ENCODE measurements at places on chromosomes 2 and 18.

DNA sequence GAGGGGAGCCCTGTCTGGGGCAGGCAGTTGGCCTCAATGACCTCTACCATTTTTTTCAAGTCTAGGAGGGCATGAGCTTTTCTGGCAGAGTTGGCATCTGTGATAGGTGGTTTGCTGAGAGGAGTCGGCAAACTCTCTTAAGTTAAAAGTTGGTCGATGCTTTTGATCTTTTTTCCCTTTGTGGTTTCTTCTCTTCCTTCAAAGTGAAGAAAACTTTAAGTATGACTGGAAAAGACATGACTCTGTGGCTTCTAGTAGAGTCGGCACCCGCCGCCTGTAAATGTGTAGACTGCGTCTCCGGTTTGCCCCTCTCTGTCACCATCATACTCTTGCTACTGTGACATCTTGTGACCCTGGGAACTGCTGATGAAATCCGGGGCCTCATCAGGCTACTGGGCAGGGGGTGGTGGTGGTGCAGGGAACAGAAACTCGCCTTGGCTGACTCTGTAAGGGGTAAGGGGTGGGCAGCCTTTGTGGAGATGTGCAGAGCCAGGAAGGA is 21.1 kb downstream of the INPP5D start:
- no peak for DNase-seq

- peak; percentile 94 for DNase-seq
Observed at GRCh38 chr2:219687882-219688559, 60.6 kb downstream of the SLC4A3 start.

- peak; percentile 67 for DNase-seq
Observed at GRCh38 chr2:181467966-181468707, 11.0 kb downstream of the ITGA4 start.

- no peak for DNase-seq
Observed at GRCh38 chr2:28394331-28394877, 1.7 kb downstream of the FOSL2 start.

GRCh38 chr2:227373389-227373788 is 5.7 kb downstream of the TM4SF20 start:
- no peak for DNase-seq

GRCh38 chr18:74139888-74140287 is 7.7 kb downstream of the FBXO15 start:
- DNase-seq, result no peak

- no peak for DNase-seq
Observed at GRCh38 chr2:167475791-167476190, 587.5 kb downstream of the XIRP2 start.

DNA sequence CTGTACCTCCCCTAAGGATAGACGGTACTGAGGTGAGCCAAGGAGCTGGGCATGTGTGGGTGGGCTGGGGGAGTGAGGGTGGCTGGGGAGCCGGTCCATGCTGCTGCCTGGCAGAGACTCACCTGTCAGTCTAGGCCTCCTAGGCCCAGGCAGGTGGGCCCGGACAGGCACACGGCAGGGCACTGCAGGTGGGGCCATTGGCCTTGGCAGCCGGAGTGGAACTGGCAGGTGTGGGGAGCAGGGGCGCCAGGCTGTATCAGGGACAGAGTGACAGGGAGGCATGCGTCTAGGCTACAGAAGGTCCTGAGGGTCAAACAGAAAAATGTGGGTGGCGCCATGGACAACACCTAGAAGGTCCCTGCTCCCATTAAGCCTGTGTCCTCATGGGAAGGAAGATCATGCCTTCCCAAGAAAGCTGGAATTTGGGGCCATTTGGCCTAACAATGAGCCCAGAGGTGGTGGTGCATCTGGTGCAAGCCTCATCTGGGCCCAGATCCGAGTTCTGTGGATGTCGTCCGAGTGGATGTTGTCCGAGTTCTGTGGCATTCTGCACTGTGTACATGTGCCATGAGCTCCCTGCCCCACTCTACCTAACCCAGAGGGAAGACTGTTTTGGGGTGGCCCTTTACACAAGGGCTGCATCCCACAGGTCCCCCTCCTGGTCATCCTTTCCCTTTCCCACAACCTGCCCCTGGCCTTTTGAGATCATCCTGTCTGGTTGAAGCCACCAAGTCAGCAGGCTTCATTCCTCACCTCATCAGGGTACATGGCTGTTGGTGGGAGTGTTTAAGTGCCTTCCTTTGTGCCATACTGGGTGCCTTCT is 249.7 kb downstream of the GLI2 start:
- DNase-seq, result no peak

GRCh38 chr2:43495727-43496126 is 100.1 kb downstream of the THADA start:
- DNase-seq, result peak; percentile 83

DNA sequence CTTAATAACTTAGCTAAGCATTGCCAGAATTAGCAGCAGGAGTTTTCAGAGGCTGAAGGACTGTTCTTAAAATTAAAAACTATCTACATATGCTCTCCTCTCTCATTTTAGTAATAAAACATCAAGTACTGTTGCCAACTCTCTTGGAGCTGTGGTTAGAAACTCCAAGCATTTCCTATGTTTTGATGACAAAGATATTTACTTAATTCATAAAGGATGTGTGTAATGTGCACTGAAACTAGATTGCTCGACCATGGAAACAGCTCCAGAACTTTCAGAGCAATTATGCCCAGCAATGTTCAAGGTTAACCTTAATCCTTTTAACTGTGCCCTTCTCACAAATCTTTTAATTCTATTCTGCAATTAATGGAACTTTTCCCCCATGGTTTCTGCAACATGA is 8.4 kb downstream of the GRP start:
- no peak for DNase-seq

DNA sequence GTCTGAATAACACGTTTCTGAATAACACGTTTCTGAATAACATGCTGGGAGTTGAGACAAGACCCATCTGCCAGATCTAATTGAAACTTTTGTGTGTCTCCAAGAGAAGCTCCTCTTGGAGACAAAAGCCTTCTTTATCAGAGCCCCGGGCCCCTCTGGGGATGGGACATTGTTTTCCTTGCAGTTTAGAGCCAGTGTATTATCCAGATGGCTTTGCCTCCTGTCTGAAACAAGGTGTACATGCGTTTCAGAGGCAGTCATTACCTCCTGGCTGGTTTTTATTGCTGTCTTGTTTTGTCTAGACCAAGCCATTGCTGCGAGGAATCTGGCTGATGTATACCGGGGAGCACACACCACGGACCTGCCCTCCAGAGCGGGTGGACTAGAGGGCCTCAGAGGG is 7.8 kb downstream of the FOSL2 start:
- DNase-seq, result no peak

DNA sequence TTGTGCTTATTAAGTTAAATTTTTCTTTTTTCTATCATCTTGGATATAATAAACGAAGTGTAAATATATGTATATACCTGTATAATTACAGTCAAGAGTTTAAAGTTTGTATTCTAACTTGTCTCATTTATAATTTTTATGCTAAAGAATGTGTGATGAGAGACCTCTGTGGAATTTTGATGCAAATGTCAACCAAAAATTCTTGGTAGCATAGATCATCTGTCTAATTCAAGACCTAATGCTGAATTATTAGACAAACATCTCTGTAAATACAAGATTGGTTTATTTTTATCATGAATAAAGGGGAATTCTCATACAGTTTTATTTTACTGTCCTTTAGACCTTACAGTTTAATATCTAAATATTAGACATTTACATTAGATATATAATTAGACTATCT is 149.2 kb upstream of the VWC2L start:
- DNase-seq, result no peak

GRCh38 chr18:43159926-43160325 is 44.4 kb upstream of the RIT2 start:
- no peak for DNase-seq

- no peak for DNase-seq
Observed at GRCh38 chr18:10771053-10771709, 245.4 kb downstream of the NAPG start.

DNA sequence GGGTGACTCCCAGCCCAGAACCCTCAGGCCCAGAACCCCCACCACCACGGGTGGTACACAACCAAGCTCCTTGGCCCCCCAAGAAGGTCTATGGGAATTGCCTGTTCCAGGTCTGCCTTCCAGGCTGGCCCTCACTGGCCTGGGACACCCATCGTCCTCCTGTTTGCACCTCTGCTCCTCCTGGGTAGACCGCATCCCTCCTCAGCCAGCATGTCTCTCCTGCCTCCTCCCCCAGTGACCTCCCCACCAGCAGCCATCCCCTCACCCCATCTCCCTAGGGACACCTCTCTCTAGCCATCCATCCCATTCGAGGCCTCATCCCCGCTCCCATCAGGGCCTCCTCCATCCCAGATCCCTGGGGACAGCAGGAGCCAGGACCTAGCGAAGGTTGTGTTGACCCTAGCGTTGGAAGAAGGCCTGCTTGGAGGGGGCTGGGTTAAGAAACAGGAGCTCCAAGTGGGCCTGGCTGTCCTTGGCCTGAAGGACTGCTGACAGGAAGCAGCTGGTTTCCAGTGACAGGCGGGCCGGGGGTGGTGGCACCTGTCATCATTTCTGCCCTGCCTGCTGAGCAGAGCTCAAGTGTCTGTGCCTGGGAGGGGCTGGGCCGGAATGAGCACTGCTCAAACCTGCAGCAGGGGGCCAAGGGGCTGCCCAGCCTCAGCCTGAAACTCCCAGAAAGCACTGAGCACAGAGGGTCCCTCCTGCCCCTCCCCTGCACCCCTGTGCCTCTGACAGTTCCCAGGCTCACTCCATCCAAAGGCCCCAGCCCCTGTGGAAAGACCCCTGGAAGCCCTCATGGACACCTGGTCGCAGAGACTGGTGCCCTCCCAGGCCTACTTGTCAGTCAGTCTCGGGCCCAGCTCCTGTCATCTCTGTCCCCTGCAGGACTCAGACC is 96.0 kb upstream of the OTOS start:
- DNase-seq, result no peak

GRCh38 chr2:202429164-202429980 is 53.2 kb downstream of the BMPR2 start:
- no peak for DNase-seq

DNA sequence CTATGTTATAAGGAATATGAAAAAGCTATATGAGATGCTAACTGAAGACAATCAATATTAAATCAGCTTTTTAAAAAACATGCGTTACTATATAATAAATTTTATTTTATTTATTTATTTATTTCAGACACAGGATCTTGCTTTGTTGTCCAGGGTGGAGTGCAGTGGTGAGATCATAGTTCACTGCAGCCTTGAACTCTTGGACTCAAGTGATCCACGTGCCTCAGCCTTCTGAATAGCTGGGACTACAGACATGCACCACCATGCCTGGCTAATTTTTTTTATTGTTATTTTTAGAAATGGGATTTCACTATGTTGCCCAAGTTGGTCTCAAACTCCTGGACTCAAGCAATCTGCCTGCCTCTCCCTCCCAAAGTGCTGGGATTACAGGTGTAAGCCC is 89.4 kb downstream of the MYOM1 start:
- no peak for DNase-seq

DNA sequence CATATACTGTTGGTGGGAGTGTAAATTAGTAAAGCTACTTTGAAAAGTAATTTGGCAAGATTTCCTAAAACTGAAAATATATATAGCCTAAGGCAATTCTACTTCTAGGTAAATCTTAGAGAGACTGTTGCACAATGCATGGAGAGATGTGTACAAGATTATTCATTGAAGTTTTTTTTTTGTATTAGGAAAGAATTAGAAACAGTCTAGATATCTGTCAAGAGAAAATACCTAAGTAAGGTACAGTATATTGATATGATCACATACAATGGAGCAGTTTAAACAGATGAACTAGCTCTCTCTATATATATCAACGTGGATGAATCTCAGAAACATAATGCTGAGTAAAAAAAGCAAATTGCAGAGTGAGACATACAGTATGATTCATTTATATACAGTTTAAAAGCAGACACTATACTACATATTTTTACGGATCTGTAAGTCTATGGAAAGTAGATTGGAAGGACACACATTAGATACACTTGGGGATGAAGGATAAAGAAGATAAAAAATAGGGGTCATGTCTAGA is 59.3 kb upstream of the ACVR1 start:
- DNase-seq, result no peak

DNA sequence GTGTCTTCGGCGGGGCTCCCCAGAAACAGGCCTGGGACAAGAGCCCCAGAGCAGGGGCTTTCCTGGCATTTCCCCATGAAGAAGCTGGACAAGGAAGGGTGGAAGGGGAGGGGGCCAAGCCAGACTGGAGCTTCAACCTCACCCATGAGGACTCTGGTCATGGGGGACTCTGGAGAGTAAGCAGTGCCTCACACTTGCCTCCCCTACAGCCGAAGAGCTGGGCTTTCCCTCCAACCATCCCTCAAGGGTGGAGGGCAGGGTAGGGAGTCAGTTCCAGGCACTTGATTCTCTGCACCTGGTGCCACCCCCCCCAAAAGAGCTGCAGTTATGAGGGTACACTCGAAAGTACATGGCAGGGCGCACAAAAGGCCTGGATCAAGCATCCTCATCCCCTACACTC is 246.6 kb downstream of the TFCP2L1 start:
- no peak for DNase-seq

DNA sequence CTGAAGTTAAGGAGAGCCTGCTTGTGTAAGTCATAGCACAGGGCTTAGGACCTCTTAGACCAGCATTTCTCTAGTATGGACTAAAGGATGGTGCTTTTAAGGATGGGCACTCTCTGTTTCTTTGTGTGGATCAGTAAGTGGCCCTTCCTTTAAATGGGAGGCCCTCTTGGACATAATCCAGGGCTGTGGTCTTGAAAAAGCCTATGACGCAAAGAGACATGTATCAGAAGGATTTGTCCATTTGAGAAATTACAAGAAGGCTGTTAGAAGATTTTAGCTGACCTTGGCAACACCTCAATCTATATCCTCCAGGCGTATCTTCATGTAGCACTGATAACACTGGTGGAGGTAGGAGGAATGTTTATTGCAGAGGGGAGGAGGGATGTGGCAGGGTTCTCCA is 79.2 kb downstream of the PRPF40A start:
- DNase-seq, result no peak

GRCh38 chr2:102661846-102662245 is 42.5 kb downstream of the SLC9A2 start:
- peak; percentile 90 for DNase-seq

DNA sequence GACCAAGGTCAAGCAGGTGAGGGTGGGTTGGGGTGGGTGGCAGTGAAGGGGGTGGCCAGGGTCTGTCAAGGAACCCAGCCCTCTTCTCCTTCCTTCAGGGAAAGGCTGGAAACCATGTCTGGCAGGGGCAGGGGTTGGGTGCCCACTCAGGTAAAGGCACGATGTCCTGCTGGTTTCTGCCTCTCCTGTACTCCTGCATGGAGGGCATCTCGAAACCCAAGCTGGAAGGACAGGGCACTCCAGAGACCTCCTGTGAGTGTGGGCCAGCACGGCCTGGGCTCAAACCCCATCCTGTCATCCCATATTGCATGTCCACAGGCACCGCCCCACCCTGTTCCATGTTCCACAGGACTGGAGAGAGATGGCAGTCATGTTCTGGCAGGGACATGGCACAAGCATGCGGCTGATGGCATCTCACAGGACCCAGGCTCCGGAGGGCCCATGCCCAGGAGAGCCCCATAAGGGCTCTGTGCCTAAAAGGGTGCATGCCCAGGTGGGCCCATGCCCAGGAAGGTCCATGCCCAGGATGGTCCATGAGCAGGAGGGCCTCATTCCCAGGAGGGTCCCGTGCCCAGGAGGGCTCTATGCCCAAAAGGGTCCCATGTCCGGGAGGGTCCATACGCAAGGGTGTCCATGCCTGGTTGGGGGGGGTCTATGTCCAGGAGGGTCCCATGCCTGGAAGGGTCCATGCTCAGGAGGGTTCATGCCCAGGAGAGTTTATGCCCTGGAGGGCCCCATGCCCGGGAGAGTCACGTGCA is 6.4 kb downstream of the GPR35 start:
- DNase-seq, result no peak

Measured in trophoblast cell (in vitro differentiated cells and primary cell).